ENCODE measurements at places on chromosomes 7 and 10. TPM values are rescaled to one million over a fixed set of nuclear protein-coding genes. Genes with fewer than 3 reads are reported as not detected.

- no peak for DNase-seq
These were observed 67.3 kb upstream of the UCN3 start for GRCh38 chr10:5297466-5297865.

GRCh38 chr7:88201305-88201704 lies 18.5 kb downstream of the SRI start:
- DNase-seq = no peak

GRCh38 chr10:66786709-66787108 lies 139.1 kb upstream of the LRRTM3 start:
- no peak for DNase-seq

- no peak for DNase-seq
These were observed 219.5 kb upstream of the POT1 start for GRCh38 chr7:125149151-125149550.

DNA sequence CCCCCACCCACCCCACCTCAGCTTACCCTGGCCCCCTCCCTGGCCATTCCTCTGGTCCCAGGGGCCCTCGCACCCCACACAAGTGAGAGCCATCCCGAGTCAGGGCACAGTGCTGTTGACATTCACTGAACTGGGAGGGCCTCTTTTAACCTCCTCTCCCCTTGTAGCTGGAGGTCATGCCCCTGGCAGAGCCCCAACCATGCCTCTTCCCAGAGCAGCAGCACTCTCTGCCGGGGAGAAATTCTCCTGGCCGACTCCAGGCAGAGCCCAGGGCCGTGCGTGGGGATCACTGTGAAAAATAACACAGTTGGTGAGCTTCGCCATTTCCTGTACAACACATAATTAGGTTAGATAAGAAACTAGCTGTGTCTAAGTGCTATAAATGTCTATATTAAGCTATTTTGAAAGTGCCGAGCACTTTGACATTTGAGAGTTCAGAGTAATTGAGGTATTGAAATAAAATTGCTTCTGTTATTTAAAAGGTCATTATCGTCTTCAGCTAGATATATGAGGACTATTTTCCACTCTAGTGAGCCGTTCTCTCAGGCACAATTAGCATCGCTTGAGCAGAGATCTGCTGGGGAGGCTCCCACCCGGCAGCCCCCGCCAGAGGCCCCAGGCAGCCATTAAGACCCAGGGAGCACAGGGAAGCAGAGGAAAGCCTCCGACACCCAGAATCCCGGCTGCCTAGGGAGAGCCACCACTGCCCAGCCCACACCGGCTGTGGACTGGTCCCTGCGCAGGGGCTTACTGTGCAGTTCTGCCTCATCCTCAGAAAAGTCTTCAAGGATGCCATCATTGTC lies 62.4 kb upstream of the LRRC18 start:
- DNase-seq = no peak

DNA sequence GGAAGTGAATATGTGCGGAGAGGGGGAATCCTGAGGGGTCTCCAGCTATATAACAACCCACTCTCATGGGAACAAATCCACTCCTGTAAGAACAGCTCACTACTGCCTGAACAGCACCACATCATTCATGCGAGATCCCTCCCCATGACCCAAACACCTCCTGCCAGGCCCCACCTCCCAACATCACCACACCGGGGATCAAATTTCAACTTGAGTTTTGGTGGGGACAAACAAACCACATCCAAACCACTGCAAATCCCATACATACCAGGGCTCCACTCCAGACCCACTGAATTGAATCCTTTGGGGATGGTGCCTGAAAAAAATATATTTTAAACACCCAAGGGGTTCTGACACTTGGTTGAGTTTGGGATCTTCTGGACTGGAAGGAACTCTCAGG lies 181.5 kb upstream of the PLXNA4 start:
- DNase-seq = no peak

DNA sequence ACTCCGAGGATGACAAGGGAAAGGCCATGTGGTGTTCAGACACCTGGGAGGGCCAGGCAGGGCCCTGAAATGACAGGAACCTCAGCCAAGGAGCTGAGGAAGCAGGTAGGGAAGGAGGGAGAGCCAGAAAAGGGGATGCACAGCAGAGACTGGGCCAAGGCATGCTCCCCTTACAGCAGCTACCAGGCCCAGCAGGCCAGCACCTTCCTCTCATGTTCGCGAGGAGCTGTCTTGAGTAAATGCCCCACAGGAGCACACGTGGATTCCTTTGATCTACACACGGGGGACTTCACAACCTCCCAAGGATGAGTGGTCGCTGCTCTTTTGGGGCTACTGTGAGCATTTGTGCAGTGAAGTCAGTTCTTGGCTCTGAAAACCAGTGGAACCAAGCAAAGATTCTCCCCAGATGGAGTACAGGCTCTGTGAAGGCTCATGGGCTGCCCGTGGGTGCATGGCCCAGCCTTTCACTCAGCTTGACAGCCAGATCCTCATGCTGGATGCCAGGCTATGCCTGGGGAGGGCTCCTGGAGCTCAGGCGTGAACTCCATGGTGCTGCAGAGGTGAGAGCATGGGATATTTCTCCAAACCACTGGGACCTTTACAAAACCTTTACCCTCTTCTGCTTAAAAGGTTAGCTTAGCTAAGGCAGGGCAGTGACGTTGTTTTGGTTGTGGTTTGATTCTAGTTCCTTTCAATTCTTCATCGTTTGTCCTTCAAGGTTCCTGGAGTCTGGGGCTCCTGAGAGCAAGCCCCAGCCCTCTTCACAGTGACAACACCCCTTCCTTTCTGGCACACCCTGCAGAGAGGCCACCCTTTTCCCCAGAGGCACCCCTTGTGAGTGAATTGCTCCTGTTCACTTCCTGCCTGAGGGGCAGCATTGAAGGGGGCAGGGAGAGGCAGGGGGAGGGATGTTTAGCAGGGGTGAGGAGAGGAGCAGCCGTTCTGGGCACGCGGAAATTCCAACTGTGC lies 74.2 kb upstream of the ZPBP start:
- DNase-seq = no peak

- DNase-seq = no peak
These were observed 25.2 kb upstream of the COMTD1 start for GRCh38 chr10:75260990-75261389.

FOXP2 gene
- total RNA-seq = 20.6 TPM

CFAP70 gene
- 5.4 TPM for total RNA-seq

CALD1 gene
- 40.4 TPM for total RNA-seq

SPDYE1 gene
- total RNA-seq = not detected

GNAI1 gene
- total RNA-seq = 77.1 TPM

FAM13C gene
- 118 TPM for total RNA-seq

HHEX gene
- total RNA-seq = 2.7 TPM
